ENCODE measurements at places on chromosomes 3 and 15.

GRCh38 chr3:120182613-120183511 lies 88.6 kb upstream of the GSK3B start:
- no peak for DNase-seq

GRCh38 chr15:34701536-34701935 lies 53.3 kb downstream of the GJD2 start:
- DNase-seq: no peak

DNA sequence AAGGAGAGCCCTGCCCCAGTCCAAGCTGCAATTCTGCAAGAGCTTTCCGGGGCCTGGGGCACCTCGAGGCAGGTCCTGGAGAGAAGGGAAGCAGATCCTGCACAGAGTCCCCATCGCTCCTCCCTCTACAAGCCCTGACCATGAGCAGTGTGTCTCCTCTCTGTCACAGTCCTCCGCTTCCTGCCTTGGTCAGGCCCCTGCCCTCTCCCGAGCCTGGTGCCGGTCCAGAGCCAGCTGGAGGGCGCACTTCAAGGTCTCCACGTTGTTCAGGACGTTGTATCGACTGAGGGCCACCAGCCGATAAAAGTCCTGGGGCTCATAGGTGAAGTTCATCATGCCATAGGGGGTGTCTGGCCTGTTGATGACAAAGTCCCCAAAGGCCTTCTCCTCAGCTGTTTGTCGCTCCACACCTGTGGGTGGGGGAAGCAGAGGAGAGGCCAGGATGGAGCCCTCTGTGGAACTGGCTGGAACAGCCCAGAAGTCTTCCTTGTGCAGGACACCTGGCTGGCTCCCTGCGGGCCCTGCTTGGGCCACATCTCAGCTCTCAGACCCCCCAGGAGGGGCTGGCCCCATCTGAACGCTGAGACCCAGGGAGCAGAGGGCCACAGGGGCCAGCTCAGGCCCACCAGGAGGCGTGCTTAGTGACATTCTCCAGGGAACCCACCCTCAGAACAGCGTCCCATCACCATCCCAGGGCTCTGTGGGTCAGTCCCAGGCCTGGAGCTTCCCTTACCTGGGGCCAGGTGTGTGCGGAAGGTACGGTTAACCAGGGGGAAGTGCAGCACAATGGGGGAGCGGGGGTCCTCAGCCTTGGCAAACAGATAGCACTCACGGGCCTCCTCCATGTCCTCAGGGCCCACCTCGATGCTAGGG lies 14.4 kb downstream of the PLA2G4F start:
- DNase-seq: no peak

GRCh38 chr3:79038057-79038456 lies 729.7 kb downstream of the ROBO1 start:
- no peak for DNase-seq

DNA sequence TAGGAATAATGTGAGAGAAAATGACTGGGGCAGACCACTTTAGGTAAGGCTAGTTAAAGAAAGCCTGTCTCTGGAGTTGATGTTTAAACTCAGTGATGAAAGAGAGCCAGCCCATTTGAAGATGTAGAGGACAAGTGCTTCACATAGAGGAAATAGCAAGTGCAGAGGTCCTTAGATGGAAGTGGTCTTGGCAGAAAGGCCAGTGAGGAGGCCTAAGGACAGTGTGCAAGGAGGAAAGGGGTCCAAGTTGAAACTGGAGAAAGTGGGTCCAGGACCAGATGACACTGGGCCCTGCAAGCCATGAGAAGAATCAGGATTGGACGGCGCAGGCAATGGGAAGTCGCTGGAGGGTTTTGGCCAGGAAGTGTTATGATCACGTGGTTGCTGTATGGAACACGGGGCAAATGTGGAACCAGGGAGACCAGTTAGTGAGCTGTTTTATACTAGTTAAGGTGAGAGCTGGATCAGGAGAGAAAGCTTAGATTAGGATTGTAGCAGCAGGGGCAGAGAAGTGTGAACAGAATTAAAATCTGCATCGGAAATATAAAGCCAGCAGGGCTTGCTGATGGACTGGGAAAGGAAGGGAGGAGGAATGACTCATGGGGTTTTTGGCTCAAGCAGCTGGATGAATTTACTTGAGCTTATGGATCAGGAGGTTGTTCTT lies 48.0 kb upstream of the SCAANT1 start:
- no peak for DNase-seq

GRCh38 chr3:12785096-12785495 lies 11.4 kb upstream of the CAND2 start:
- DNase-seq: no peak

DNA sequence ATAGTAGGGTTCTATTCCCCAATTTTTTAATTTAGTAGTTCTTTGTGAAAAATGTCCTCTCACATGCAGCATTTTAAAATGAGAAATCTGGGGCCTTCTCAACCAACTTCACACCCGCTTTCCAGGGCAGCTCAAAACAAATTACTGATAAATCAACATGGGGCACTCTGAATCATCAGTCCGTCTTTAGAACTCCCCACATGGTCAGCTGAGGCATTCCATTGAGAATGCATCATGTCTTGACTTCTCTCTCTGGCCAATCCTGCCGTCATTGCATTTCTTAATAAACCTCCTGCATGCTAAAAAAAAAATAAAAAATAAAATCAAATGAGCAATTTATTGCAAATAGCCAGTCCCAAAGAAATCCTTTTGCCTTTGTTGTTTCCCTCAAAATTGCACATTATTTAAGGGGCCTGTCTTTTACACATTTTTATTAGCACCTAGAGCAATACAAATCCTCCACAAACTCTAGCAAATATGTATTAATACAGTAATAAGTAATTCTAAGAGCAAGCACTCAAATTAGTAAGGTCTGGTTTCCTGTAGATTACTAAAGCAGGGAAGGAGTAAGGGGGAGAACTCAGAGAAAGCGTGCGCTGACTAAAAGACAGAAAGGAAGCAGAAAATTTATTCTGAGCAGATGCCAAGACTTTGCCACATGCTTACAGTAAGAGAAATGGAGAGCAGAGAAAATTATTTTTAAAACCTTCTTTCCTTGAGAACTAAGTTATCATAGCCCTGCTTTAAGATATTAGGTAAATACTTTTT lies 175.7 kb downstream of the TNIK start:
- no peak for DNase-seq
